ENCODE measurements at places on chromosomes 1 and 21.

DNA sequence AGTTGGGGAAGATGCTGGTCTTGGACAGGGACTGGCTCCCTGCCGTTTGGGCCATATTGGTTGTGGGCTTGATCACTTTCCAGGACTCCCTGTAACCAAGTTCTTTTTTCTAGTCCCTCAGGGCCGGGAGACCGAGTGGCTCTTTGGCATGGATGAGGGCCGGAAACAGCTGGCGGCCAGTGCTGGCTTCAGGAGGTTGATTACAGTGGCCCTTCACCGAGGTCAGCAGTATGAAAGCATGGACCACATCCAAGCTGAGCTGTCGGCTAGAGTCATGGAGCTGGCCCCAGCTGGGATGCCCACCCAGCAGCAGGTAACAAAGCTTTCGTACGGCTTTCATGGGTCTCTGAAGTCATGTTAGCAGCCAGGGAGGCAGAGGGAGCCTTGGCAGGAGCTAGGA is 4.3 kb downstream of the METTL13 start:
- DNase-seq = no peak

- DNase-seq = no peak
Observed at GRCh38 chr1:54866801-54867716, 19.9 kb downstream of the DHCR24 start.

DNA sequence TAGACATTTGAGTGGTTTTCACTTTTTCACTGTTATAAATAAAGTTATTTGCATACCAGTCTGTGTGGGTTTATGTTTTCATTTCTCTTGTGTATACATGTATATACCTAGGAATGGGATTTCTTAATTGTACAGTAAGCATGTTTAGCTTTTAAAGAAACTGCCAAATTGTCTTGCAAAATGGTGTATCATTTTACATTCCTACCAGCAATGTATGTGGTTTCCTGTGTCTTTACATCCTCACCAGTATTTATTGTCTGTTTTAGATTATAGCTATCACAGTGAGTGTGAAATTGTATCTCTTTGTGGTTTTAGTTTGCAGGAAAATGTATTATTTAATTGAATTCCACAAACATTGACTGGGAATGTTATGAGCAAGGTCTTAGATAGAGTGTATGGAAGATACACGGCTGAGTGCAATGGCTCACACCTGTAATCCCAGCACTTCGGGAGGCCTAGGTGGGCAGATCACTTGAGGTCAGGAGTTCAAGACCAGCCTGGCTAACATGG is 57.3 kb downstream of the MACF1 start:
- no peak for DNase-seq

DNA sequence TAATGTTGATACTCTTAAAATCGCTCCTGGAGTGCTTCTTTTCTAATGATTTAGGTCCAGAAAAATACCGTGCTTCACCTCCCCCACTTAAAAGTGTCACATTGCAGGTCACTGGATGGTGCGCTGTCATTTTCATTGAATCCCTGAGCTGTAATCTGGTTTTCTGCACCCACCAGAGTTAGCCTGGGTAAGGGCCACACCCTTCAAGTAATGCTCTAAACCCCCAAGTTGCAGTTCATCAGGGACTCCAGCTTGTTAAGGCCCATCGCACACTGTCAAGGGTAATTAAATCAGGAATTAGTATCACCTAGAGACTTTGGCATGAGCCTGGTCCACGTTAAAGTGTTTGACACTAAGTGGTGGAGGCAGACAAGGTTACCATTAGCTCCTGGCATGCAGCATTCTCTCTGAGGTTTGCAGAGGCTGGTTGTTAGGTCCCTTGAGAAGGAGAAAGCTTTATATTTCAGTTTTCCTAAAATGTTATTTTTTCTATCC is 34.0 kb downstream of the ASTN1 start:
- DNase-seq = no peak
